Stimulated activated CD4-positive, alpha-beta T cell treated with anti-CD3 and anti-CD28 coated beads, Interleukin-1b, Interleukin-23, amount 100 ng/mL, for 24 hours (primary cell): ENCODE measurements at places on chromosomes 11 and 22.

- DNase-seq: no peak
Observed at GRCh38 chr11:134289789-134290188, 13.6 kb downstream of the GLB1L3 start.

DNA sequence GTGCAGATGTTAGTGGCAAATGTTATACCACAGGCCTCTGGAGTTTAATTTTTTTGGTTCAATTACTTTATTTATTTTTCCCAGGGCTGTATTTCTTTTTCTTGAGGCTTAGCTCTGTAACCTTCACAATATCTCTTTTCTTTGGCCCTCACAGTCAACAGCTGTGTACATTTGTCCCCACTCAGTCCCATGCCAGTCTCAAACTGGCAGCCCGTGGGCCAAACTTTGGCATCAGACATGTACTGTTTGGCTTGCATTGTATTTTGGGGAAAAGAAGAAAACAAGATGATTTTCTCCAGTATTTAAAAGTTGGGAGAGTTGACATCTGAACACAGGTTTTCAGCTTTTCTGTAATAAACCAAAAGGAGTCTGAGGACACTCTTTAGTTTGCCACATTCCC is 87.1 kb downstream of the PRR5L start:
- DNase-seq: no peak

GRCh38 chr22:50476868-50477267 is 2.0 kb upstream of the SBF1 start:
- no peak for DNase-seq

- no peak for DNase-seq
Observed at GRCh38 chr11:114059278-114059983, at the start of gene ZBTB16. Gene ZBTB16 (plus strand): TSS chr11:114059711. CDS start chr11:114063301, 3,590 bp downstream.

GRCh38 chr11:64876835-64877341 is 1.5 kb downstream of the EHD1 start:
- DNase-seq: no peak

GRCh38 chr11:102552447-102553194 is 22.1 kb upstream of the MMP7 start:
- DNase-seq: no peak

GRCh38 chr11:762421-763072 is 14.7 kb downstream of the GATD1 start:
- DNase-seq: no peak

DNA sequence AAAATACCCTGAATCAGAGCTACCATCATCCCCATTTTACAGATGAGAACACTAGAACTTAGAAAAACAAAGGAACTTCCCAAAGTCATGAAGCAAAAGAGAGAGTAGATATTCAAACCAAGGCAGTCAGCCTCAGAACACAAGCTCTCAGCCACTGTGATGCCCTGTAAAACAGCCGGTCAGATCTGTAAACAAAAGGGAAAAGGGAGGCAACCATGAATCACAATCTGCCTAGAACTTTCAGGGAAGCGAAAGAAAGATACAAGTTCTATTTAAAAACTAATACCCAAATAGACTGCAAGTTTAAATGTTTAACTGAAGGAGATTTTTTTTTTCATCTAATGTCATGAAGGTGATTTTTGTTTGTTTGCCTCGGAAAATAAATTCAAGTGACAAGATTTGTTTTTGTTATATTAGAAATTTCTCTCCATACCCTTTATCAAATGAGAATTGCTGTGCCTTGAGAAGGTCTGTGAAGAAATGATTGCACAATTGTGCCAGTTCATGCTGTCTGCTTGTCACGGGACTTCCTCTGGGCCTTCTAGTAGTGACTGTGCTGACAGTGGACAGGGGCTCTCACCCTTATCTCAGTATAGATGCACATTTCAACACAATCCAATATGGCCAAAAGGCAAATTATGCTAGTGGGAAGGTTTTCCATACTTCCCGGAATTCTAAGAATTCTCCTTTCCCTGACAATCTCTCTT is 11.7 kb downstream of the SAA1 start:
- DNase-seq: no peak

GRCh38 chr11:122754553-122755322 is 83.6 kb upstream of the CRTAM start:
- no peak for DNase-seq
